ENCODE measurements at places on chromosomes 16 and 17.
A peak's percentile ranks its signal among the peaks of the same experiment; 100 is the strongest.

- DNase-seq: peak; percentile 90
Observed at GRCh38 chr17:6471531-6472465, 27.5 kb downstream of the PIMREG start.

DNA sequence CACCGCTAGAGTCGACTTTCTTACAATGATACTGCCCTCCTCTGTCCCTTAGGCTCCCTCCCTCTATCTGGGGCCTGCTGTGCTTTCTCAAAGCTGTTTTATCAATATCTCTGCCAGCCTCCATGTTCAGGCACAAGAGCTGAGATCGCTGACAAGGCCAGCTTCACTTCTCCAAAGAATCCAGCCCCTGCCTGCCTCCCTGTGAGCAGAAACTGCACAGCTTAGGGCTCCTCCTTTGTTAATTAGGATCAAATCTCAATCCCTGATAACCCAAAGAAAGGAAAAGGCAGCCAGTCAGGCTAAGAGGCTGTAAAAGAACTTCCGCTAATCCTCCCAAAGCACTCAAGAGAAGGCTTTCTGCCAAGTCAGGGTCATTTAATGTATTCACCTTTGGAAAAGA is 616.0 kb upstream of the CDH11 start:
- no peak for DNase-seq

DNA sequence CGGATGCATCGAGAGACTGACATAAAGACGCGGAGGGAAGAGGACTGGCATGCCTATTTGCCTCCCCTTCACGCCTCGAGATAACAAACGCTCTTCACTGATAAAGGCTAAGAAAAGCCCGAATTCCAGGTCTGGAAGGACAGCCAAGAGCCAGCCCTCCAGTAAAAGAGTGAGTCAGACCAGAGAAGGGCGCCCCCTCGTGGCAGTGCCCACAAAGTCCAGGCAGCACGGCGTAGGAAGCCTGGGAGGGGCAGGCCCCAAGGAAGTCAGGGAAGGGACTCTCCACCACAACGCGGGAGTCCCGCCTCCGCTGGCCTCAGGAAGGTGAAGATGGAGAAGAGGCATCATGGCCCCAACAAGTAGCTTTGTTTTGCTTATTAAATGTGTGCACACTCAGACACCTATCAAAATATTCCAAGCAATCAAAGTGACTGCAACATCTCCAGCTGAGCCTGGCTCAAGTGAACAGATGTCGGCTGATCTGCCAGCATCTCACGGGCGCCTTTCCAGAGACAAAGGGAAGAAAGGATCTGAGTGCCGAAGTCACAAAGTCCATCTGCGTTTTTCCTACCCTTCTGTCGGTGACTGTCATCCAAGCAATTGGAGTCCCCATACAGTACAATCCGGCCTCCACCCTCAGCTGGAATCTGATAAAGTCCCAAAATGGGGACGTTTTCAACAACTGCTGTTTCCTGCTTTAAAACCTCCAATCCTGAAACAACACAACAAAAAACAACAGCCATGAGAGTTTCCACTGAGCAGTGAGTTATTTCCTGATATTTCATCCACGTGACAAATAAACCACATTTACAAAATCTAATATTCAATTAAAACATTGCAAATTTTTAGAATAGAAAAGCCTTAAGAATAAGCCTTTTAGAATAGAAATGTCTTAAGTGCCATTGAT is 20.4 kb upstream of the SLC38A8 start:
- peak; percentile 88 for DNase-seq

DNA sequence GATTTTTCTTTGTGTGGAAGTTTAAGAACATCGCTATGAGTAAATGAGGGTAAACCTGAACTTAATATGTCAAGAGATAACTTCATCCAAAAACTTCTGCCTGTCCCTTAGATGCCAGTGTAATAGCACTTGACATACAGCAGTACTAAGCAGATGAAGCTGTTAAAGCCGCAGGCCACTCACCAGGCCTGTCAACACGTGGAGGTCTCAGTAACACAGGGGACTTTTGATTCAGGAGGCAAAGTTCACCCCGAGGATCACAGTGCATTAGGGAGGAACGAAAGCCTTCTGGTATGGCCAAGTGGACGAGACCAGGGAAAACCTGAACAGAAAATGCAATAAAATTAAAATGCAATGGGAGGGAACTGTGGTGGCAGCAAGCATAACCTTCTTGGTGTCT is 235.7 kb downstream of the CHD9NB start:
- no peak for DNase-seq

- DNase-seq: no peak
Observed at GRCh38 chr16:69407702-69408323, 16.6 kb upstream of the CYB5B start.

- DNase-seq: no peak
Observed at GRCh38 chr17:72344613-72345012, 223.8 kb downstream of the SOX9 start.

DNA sequence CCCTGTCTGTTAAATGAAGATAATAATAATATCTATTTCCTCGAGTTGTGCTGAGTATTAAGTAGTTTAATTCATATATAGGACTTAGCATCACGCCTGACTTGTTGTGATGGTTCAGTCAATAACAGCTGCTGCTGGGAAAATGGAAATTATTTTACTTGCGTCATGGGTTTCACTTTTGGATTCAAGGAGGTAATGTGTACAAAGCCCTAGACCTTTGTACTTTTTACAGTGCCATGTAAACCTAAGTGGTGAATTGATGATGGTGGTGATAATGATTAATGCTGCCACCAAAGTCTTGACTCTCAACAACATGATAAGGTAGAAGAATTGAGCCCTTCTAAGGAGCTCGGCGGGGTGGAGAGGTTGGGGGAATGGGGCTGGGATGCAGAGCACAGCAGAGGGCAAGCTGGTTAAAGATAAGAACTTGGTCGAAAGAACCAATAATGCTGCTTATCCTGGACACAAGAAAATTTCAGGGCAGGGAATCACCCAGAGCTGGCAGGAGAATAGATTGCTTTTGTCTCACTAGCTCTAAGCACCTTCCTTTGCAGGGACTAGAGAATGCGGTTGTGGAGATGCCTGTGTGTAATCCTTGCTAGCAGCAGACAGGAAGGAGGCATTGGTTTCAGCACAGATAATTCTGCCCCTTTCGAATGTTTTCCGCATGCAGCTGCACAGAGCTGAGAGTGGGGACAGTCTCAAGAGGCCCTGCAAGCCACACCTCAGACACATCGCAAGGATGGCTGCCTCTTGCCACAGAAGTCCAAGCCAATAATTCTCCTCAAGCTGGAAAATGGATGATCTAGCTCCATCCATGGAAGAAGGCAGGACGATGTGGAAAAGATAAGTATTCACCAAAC is 187.1 kb downstream of the TMEM114 start:
- no peak for DNase-seq

DNA sequence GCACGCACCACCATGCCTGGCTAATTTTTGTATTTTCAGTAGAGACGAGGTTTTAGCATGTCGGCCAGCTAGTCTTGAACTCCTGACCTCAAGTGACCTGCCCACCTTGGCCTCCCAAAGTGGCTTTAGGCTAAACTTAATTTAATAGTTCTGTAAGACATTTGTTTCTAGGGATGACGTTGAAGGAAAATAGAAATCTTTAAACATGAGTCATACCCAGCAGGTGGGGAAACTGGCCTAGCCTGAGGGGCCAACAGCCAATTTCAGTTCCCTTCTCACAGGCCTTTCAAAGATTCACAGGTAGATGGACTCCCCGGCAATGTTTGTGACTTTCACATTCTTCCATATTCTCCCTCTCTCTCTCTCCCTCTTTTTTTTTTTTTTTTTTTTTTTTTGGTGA is 18.1 kb upstream of the ITPRIPL2 start:
- DNase-seq: no peak

- no peak for DNase-seq
Observed at GRCh38 chr16:25568991-25569390, 122.8 kb upstream of the HS3ST4 start.

GRCh38 chr16:21652453-21652852 is at the start of gene IGSF6:
Gene IGSF6, minus strand, starts transcription at chr16:21652608. Its CDS starts 10 bp downstream, at chr16:21652598.
- DNase-seq: no peak

GRCh38 chr17:28812748-28813377 is 29.7 kb downstream of the FAM222B start:
- peak; percentile 61 for DNase-seq

DNA sequence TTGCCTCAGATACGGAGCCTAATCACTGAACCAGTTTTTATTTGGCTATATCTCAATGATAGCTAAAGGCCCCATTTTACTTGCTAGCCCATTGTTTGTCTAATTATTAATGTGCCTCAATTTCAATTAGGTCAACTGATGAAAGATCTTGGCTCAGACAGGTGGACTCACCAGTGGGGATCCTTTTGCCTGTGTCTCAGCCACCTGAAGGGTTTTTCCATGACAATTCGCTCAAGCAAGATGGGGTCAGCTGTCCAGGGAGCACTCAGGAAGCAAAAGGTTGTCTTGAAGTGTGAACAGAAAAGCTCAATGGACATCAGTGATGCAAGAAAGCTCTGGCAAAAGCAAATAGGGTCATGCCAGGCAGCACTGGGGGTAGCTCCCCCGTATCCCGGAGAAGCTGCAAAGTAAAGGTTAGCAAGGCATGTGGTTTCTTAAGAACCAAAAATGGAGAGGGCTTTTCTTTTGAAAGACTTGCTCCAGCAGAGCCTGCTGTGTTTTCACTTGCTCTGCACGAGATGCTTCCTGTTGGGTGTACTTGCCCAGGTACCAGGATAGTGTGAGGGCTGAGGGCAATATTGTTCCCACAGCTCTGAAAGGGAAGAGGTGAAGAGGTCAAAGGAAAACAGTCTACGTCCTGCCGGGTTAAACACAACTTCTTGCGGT is 541.2 kb upstream of the CDH5 start:
- no peak for DNase-seq

GRCh38 chr17:57337390-57337789 is 81.1 kb downstream of the MSI2 start:
- DNase-seq: no peak

- no peak for DNase-seq
Observed at GRCh38 chr16:35208001-35208935, 1748.9 kb downstream of the TP53TG3F start.

GRCh38 chr17:57601143-57601735 is 143.9 kb downstream of the CCDC182 start:
- DNase-seq: no peak

DNA sequence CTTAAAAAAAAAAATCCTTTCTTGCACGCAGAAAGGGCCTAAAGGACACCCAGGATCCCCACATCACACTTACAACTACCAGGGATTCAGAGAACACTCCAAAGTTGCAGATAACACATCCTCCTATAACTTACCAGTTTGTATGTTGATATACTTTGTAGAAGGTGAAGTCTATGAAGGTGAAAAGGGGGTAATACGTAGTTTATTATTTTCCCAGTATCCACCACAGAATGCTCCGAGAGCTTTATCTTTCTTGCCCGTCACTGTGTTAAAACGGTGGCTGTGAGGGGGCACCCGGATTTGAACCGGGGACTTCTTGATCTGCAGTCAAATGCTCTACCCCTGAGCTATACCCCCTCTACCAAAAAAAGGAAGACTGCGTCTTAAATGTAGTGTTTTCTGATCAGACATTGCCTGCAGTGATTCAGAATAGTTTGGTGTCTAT is 7.9 kb upstream of the RPL23 start:
- no peak for DNase-seq

DNA sequence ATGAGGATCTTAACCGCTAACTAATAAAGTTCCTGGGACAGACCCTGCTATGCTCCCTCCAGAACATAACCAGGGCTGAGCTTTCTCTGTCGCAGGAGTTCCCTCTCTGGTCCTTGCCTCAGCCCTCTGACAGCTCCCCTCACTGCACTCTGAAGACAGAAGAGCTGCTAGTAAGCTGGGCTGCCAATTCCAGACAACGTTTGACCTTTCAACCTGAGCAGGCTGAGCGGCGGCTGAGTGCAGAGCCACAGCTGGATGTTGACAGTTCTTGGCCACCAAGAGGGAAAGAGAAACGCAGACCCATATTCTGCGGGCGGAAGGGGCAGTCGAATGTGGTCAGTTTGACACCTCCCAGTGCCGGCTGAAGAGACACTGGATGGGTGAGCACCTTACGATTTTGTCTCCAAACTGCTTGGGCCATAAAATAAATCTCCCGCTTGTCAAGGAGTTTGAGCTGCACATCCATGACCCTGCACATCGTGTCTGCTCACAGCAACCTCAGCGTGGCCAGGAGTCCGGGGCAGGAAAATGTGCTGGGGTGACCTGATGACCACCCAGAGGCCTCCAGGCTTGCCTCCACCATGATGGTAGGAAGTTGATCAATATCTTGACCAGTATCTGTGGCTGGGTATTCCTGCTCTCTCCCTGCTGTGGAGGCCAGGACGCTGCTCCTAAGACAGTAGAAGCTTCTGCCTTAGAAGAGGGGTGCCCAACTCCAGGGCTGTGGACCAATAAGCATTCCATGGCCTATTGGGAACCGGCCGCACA is 209.2 kb downstream of the PARN start:
- no peak for DNase-seq

GRCh38 chr16:11432856-11433395 is 87.7 kb downstream of the RMI2 start:
- no peak for DNase-seq

GRCh38 chr17:18353541-18353940 is 9.8 kb downstream of the SHMT1 start:
- DNase-seq: no peak

GRCh38 chr17:63477480-63478440 is 899 bp downstream of the ACE start:
- DNase-seq: peak; percentile 32

GRCh38 chr16:9603316-9603715 is 511.9 kb downstream of the HAPSTR1 start:
- DNase-seq: no peak

GRCh38 chr17:12040478-12040877 is 19.8 kb downstream of the MAP2K4 start:
- no peak for DNase-seq

GRCh38 chr17:51164911-51165679 is 1.1 kb upstream of the NME2 start:
- DNase-seq: no peak

DNA sequence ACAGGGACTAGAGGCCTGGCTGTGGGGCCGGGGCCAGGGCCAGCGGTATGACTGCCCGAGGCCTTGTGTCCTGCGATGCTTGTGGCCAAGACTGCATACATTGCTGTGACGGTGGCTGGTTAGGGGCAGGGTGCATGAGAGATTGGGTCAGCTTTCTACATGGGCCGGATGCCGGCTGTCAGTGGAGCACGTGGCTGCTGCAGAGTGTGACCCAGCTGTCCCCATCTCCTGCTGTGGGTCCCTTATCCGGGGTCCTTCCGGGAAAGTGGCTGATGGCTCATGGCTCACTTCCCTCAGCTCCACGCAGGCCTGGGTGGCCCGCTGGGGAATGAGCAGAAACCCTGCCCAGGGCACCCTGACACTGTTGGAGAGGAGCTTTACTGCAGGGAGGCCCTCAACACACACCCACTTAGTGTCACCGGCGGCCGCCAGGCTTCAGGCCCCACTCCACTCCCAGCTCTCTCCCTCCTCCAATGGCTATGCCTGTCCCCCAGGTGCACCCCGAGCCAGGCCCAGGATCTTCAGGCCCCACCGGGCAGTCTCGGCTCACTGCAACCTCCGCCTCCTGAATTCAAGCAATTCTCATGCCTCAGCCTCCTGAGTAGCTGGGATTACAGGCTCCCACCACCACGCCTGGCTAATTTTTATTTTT is 808 bp upstream of the RGS11 start:
- DNase-seq: no peak

GRCh38 chr17:1865252-1866037 is 35.6 kb downstream of the RPA1 start:
- DNase-seq: peak; percentile 50
